ENCODE measurements at places on chromosomes 1 and 21.

GRCh38 chr1:38603907-38604306, 255.7 kb downstream of the RRAGC start:
- no peak for DNase-seq

GRCh38 chr21:32350211-32350980, 42.4 kb downstream of the URB1 start:
- no peak for DNase-seq

DNA sequence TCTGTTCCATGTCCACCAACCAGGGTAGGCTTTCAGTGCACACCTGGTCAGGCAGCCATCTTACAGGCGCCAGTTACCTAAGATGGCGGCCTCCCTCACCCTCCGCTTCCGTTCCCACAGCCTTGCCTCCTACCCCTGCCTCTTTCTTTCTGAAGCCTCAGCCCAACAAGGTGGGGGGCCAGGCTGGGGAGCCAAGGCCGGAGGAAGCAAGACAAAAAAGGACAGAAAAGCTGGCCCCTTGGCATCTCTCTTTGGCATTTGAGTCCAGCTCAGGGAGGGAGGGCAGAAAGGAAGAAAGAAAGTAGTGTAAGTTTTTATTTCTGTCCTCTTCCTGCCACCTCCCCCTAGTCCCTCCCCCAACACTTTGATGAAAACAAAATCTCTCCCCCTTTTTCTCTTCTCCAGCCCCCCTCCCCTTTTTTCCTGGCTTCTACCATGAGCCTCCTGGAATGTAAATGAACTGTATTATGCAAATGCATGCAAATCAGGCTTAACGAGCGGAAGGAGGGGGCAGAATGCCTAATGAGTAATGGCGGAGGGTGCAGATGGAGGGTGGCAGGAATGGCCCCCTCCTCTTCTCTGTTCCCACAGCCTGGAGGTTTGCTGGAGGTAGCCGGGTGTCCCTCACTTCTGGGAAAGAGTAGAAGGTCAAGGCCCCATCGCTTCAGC, 43.8 kb downstream of the RHBG start:
- DNase-seq, result no peak

GRCh38 chr1:82542766-82543165, 742.0 kb downstream of the ADGRL2 start:
- no peak for DNase-seq

GRCh38 chr1:184889902-184890301, 84.4 kb downstream of the NIBAN1 start:
- DNase-seq, result no peak

DNA sequence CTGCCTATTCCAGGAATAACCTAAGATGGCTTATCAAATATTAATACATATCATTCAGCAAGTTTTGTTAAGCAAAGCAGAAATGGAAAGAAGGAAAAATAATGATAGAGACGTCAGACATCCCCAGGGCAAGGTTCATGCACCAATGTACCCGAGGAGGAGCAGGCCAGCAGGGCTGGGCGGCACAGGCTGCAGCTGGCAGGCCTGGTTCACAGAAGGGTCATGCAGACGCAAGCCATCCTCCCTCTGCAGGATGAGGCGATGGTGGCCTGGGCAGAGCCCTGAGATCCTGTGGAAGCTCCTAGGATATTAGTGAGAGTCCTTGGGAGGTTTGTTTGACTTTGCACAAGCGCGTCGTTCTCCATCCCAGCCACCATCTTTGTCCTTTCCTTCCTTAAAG, 30.0 kb downstream of the BATF3 start:
- no peak for DNase-seq

DNA sequence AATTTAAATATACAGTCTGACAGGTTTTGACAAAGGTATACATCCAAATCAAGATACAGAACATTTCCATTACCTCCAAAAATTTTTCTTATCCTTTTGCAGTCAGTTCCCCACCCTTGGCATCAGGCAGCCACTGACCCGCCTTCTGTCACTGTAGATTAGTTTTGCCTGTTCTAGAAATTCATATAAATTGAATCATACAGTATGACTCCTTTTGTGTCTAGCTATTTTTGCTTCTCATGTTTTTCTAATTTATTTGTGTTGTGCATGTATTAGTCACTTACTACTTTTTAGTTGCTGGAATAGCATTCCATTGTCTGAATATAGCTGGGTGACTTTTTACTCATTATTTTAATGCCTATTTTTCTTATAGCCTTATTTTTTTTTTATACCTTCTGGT, 3.8 kb downstream of the UTP25 start:
- no peak for DNase-seq

Data from NCI-H1417 treated with DMSO at 0.1 percent for 48 hours (cell line).